ENCODE measurements at places on chromosomes 7 and 10.

DNA sequence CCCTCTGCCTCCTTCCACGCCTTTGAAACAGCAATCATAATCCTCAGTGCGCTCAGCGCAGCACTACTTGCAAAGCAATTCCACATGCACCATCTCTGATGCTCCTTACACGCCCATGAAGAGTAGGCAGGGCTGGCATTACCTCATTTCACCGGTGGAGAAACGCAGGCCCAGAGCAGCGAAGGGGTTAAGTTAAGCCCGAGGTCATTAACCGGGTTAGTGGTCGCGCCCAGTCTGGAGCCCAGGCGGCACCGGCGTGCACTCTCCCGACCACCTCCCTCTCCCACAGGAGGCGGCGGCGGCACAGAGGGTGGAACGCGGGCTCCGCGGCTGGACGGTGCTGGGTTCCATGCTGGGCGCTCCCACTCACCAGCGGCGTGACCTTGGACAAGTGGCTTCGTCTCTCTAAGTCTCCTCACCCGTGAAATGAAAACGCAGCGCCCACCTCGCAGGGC, 515 bp downstream of the FASTK start:
- DNase-seq: no peak

- DNase-seq: no peak
Measured at GRCh38 chr7:3103614-3104398, 60.1 kb upstream of the CARD11 start.

DNA sequence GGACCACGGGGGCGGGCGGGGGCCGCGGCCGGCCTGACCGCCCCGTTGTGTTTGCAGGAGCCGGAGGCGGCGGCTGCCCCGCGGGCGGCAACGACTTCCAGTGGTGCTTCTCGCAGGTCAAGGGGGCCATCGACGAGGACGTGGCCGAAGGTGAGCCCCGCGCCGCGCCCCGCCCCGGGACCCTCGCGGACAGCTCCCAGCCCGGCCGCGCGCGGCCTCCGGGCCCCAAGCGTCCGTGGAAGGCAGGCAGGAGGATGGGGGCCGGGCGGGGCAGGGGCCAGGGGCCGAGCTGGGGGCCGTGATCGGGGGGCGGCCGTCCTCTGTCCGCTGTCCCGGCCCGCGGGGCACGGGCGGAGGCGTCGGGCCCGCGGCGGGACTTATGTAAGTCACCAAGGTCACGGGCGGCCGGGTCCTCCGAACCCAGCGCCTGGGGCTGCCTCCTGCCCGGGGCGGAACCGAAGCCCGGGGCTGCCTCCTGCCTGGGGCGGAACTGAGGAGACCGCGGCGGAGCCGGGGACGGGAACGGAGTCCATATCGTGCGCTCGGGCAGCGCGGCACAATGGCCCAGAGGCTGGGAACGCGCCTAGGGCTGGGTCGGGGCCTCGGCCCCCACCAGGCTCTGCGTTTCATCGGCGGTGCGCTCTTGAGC, 497 bp downstream of the PPP2R2D start:
- DNase-seq: no peak

DNA sequence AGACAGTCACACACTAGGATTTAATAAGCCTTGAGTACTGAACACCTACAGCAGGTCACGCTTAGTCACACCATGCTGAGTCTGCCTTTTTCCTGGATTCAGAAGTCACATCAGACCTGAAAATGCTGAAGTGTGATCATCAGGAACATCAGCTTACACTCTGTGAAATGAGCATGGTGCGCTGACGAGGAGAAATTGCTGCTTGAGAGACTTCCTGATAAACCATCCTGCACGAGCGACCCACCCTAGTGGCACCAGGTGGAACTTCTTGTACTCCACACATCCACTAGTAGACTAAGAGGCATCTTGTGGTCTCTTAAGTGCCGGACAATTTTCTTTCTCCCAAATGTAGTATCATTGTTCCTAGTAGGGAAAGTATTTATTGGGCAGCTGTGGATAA, 51.8 kb upstream of the MRLN start:
- DNase-seq: no peak

DNA sequence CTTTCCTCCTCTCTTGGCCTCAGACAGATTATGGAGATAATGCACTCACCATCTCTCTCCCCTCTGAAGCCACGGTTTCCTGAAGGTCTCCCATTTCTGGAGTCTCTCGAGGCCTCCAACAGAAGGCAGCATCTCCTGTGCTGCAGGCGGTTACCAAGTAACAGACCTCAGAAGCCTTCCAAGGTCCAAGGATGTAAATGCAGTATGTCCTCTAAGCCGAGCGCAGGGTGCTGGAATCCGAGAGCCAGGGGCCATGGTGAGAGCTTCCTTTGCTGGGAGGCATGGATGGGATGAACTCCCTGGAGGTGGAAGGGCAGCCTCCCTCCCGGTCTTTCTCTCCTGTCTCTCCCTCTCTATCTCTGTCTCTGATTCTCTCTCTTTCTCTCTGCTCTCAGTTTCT, 79.8 kb downstream of the ADARB2 start:
- DNase-seq: no peak

DNA sequence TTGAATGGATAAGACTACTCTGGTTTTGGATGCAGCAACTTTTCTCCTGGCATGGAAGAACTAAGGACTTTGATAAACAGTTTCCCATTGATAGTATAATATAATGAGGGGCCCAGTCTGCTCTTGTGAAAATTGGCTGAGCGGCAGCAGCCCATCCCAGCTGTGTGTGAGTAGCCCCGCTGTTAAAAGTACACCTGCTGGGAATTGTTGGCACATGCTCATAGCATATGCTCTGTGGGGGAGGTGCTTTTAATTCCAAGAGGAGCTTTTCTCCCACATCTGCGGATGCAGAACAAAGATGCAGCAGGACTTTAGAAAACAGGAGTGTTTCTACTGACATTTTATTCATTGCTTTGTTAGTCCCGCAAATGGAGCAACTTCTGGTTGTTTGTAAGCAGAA, 19.0 kb downstream of the SRI start:
- no peak for DNase-seq

GRCh38 chr7:139725858-139726484, 51.8 kb downstream of the HIPK2 start:
- no peak for DNase-seq

GRCh38 chr10:52092390-52092789, 221.7 kb upstream of the DKK1 start:
- DNase-seq: no peak

GRCh38 chr10:73253225-73253555, 746 bp upstream of the MRPS16 start:
- DNase-seq: no peak

- no peak for DNase-seq
Measured at GRCh38 chr7:41825927-41826480, 123.1 kb upstream of the INHBA start.

GRCh38 chr10:59887972-59888640, 18.2 kb downstream of the CCDC6 start:
- DNase-seq: no peak

GRCh38 chr7:131961054-131961680, 404.7 kb upstream of the PODXL start:
- DNase-seq: no peak

DNA sequence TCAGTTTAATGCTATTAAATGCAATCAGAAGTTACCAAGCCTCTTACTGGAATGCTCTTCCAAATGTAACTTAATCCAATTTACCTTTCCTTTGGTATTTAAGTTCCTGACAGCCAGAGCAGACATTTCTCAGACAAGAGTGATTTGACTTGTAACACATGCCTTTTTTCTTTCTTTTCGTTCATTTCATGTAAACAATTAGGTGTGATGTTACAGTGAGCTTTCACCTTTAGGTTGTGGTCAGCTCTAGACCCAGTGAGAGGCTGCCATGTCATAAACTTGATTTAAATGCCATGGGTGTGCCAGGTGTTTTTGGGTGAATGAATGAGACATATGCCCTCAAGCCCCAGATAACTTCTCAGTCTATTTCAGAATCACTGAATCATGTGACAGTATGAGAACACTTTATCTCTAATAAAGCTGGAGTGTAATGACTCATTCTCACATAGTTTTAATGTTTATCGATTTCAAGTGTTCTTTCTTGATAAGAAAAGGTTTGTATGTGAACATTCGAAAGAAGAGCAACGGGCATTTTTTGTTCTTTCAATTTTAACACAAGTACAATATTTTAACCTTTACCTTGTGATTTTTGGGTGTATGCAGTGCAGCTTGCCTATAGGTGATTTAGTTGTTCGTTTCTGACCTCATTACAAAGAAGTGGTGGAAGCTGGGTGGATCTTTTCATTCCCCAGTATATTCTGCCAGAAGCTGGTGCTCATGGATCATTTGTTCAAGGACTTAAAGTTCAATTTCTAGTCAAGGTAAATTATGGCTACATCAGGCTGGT, 61.5 kb downstream of the CHN2 start:
- DNase-seq: no peak

GRCh38 chr10:98446151-98446660, 529 bp downstream of the HPS1 start:
- no peak for DNase-seq

DNA sequence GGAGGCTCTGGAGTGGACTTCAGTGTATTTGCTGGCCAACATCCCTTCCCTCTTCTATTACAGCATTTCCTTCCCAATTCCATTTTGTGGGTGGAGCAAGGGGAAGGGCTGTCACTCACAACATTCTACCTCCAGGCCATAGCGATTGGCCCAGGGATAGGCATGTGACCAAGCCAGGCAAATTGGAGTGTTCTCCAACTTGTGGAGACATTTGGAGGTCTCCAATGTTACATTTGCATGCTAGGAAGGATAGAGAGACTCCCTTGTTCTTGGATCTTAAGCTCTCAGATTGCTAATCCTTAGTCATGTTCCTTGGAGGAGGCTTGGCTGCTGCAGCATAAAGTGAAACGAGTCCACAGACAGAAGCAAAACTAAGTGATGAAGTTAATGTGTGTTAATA, 95.6 kb upstream of the KIF5B start:
- no peak for DNase-seq

DNA sequence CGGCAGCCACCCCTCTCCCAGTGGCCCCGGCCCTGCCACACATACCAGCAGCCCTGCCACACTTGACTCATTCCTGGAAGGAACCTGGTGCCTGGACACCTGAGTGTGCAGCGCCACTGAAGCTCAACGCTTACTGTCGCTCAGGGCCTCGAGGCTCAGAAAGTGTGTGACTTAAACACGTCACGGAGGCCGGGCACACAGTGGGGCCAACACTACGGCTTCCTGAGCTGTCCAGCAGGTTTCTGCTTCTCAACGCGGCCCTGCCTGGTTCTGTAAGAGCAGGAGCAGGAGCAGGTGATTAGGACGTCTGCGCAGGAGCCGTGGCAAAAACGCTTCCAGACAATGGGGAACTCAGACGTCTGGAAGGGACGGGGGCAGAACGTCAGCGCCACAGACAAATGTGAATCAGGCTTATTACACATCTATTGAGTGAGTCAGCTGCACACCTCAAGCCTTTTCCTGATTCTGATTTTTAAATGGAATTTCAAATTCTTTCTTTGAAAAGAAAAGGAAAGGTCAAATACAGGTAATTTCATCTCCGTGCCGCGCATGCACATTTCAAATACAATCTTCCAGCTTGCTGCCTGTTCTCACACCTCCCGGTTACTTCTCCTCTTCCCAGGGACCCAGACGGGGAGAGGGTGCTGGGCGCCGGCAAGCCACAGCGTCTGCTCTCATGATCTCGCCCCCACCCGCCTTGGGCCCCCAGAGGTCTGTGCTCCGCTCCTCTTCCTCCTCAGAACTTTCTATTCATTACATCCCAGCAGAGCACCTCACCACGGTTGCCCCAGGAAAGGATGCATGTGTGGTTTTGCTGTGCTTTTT, 66.6 kb downstream of the ADARB2 start:
- DNase-seq: no peak

- no peak for DNase-seq
Measured at GRCh38 chr10:34985823-34986222, 104.3 kb downstream of the CUL2 start.

DNA sequence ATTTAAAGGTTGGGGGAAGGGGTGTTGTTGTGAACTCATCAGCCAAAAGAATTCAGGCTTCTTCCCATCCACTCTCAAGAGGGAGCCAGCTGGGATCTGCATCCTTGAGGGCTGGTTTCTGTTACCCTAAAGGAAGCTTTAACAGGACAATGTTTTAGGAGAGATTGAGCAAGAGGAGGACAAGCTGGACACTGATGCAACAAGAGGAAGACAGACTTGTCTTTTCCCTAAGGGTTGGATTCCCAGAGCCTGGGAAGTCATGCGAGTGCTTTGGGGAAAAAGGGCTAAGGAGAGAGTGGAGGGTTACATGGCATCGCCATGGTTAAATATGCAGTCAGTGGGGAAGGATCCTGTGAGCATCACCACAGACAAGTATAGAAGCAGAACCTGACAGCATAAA, 47.6 kb upstream of the PDE1C start:
- no peak for DNase-seq

- DNase-seq: peak; percentile 18
Measured at GRCh38 chr7:90383422-90383821, 19.8 kb upstream of the CLDN12 start.

DNA sequence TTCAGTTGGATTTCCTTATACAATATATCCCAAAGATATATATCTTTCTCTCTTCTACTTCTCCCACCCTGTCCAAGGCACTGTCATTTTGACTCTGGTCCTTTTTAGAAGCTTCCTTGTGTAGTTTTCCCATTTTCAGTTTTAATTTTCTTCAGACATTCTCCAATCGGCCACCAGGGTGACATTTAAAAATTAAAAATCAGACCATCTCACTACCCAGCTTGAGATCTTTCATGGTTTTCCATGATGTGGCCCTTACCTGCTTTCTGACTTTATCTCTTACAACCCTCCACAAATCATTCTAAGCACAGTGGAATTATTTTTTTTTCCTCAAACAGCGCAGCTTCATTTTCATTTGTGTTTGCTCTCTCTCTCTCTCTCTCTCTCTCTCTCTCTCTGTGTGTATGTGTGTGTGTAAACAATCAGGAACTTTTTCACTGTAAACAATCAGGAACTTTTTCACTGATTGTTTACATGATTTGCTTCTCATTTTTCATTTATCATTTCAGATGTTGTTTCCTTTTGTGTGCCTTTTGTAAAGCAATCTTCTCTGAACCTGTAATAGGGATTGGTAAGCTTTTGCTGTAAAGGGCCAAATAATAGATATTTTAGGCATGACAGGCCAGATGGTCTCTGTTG, 348.9 kb downstream of the ATRNL1 start:
- no peak for DNase-seq

GRCh38 chr7:80609751-80610150, 28.7 kb upstream of the CD36 start:
- no peak for DNase-seq

- DNase-seq: no peak
Measured at GRCh38 chr7:46742601-46743000, 821.5 kb upstream of the IGFBP3 start.

DNA sequence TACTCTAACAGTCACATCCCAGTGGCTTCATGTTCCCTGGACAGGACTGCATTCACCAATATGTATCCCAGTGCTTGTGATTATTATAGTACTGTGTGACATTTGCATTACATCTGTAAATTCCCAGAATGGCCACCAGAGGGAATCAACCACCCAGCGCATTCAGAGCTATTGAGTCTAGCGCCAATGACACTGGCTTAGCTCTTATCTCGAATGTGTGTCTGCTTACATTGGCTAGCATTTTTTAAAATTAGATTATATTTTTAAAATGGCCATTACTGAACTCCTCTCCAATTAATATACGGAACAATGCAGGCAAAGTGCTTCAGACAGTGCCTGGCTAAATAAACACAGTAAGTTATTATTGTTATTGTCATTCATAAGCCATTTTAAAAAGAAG, 36.3 kb downstream of the TRIL start:
- DNase-seq: peak; percentile 68

GRCh38 chr7:79434867-79435266, 18.6 kb downstream of the MAGI2 start:
- no peak for DNase-seq

GRCh38 chr10:124068929-124069328, 24.5 kb downstream of the CHST15 start:
- DNase-seq: no peak

- DNase-seq: no peak
Measured at GRCh38 chr7:68712956-68713495, 885.2 kb upstream of the AUTS2 start.

Measured in amniotic stem cell (primary cell).